ENCODE measurements at places on chromosomes 7 and 10.

DNA sequence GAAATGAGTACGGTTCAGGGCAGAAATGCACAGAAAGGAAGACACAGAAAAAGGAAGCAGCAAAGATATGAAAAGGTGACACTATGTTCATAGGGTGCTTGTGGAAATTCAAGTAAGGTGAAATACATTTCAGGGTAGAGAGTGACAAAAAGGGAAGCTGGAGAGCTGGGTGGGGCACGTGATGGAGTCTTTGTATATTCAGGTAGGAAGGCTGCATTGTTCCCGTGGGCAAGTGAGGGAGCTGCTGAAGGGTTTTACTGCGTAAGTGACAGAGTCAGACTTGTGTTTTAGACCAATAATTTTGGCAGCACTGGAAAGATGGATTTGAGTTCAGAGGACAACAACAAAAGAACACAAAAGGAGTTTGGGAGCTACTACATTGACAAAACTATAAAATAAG, 35.3 kb upstream of the ANK3 start:
- no peak for DNase-seq

DNA sequence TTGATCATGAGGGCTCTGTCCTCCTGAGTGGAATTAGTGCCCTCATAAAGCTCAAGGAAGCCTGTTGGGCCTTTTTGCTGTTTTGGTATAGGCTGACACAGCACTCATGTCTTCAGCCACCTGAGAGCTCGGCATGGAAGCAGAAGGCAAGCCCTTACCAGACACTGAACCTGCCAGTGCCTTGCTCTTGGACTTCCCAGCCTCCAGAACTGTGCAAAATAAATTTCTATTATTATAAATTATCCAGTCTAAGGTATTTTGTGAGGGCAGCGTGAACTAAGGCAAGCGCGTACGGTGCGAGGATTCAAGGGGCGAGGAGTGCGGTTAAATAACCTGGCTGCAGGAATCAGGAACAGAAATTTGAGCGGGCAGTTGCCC, 281.5 kb upstream of the LYZL1 start:
- no peak for DNase-seq

GRCh38 chr7:143413123-143413522, 4.5 kb upstream of the EPHA1 start:
- DNase-seq, result no peak

GRCh38 chr7:42020061-42020460, 216.9 kb downstream of the GLI3 start:
- no peak for DNase-seq

DNA sequence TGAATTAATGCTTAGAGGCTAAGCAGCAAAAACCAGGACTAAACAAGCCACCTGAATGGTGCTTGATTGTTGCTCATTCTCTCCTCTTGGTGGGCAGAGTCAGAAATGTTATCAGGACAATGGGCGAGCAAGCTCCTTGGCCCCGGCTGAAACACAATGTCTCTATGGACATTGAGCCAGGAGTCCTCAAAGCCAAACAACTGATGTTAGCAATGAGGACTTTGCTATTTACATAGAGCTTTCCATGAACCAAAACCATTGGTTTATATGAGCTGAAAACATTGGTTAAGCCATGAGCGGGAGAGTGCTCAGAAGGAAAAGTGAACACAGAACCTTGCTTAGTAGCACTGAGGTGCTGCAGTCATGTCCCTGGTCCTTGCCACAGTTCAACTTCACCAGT, 21.5 kb upstream of the NPVF start:
- no peak for DNase-seq

GRCh38 chr10:93876381-93876780, 17.4 kb upstream of the SLC35G1 start:
- DNase-seq, result no peak

DNA sequence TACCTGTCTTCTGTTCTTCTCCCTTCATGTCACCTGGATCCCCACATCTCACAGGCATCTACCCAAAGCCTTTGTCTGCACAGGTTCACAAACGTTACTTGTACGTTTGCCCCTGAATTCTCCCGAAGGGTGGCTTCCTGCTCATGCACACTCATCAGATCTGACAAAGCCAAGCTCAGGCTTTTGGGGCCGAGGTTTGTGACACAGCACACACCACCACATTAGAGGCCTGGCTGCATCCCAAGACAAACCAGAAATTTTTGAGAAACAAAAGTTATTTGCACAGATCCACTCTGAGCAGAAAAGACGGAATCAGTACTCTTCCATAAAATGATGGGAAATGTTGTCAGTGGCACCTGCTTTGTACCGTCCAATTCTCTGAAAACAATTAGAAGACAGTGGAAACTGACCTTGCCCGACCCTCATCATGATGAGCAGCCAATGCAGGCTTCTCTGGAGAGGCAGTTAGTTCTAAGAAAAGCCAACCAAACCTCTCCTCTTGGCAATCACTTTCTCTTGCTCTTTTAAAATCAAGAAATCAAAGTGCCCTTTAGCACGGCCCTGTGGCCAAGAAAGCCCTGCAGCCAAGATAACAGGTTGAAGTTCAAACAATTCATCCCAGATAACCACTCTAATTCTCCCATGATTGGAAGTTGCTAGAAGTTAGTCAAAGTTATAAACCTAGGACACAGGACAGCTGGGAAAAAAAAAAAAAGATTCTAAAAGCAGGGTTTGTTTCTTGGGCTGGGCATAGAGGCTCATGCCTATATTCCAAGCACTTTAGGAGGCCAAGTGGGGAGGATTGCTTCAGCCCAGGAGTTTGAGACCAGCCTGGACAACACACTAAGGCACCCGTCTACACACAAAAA, 13.6 kb upstream of the SVIL start:
- DNase-seq, result peak; percentile 18

GRCh38 chr10:88974446-88975376, 15.9 kb upstream of the FAS start:
- peak; percentile 52 for DNase-seq

- no peak for DNase-seq
These were observed 206.2 kb downstream of the VTI1A start for GRCh38 chr10:112653215-112653614.

- DNase-seq, result peak; percentile 38
These were observed 551 bp downstream of the WASL start for GRCh38 chr7:123748171-123748733.

DNA sequence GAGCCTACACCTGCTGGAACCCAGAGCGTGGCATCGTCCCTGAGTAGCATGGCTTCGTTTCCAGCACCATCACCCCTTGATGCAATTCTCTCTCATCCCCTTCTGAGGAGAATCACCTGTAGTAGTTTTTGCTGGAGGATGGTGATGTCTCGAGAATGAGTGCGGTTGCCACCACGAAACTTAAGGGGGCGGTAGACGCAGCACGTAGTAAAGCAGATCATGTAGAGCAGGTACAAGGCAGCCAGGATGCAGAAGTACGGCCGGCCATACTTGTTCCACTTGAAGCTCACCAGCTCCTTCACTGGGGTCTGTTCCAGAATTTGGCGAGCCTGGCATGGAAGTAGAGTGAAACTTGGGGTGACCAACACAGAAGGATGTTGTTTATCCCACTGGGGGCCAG, 8.1 kb downstream of the TRPV5 start:
- no peak for DNase-seq

- no peak for DNase-seq
These were observed 3.2 kb downstream of the HHEX start for GRCh38 chr10:92692697-92693533.

DNA sequence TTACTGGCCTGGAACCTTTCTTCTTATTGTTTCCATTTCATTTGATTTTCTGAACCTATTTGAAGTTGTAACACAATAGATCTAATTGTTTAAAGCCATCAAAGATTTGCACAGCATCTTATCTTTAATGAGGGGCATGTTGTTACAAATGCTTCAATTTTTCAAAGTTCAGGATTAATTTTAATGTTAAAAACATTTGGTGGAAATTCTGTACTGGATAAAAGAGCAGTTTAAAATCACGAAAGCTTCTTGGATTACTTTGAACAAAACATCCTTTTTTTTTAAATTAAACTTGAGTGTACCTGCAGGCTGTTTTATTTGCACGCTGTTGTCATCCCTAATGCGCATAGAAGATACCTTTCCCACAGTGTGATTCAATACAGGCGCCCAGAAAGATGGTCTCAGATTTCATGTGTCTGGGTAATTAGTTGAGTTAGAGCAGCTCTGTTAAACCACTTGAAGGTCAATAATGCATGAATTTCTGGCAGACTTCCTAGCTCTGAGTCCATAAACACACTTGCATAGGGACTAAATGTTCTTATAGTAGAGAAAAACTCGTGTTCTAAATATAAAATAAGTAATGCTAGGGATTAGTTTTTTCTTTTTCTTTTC, 29.3 kb upstream of the DDX50 start:
- no peak for DNase-seq

GRCh38 chr7:122300956-122301833, 3.4 kb downstream of the FEZF1 start:
- DNase-seq, result no peak

- no peak for DNase-seq
These were observed 221.6 kb downstream of the TMEM178B start for GRCh38 chr7:141295367-141295895.

- DNase-seq, result no peak
These were observed 532.4 kb upstream of the ANKRD30A start for GRCh38 chr10:36592964-36593363.

GRCh38 chr7:124550036-124550435, 215.6 kb downstream of the GPR37 start:
- DNase-seq, result no peak

GRCh38 chr10:71372882-71373495, 23.7 kb upstream of the CDH23 start:
- DNase-seq, result no peak

GRCh38 chr7:67346126-67346525, 349.5 kb downstream of the TYW1 start:
- DNase-seq, result no peak

GRCh38 chr7:51929818-51930217, 613.2 kb upstream of the COBL start:
- DNase-seq, result no peak

DNA sequence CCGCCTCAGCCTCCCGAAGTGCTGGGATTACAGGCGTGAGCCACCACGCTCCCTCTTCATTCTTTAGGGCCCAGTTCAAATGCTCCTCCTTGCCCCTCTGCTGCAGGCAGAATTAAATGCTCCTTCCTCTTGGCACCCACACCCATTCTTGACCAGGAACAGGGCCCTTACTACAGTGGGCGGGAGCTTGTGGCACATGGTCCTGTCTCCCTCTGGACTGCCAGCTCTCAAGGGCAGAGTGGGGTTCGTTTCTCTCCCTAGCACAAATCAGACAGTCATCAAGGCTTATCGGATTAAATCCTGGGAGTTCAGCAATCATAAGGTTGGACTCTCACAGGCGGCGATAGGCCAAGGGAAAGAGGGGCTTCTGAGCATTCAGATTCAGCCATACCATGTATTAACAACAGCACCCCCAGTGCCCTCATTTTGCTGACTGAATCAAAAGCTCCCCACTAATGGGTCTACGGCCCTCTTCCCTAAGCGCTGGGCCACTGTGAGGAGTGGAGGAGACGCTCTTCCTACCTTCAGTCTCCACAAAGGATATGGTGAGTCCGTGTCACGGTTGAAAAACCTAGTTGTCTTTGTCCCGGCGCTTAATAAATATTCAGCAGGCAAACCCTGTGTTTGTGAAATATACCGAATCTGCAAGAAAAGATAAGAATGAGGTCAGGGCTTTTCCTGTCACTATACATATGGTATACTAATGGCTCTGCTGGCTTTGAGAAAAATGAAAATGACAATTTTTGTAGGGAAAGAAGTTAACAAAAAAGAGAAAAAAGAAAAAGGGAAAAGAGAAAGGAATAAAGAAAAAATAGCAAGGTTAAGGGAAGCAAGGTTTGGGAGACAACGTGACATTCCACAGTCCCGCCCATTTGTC, 107.4 kb downstream of the CLEC2L start:
- no peak for DNase-seq

DNA sequence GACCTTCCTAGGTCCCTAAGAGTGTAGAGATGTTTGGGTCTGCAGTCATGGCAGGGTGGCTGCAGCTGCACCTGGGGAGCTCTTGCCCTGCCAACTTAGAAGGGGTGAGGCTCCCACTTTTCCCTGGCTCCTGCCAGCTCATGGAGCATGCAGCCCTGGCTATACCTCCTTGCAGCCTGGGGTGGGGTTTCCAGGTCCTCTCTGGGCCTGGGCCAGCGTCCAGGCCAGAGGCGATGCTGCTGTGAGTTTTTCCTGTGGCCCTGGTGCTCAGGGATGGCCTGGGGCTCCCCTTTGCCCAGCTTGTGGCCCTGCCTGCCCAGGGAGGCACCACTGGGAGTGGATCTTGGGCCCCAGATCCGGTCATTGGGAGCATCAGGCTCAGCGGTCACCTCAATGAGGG, 109.8 kb upstream of the FAM180A start:
- no peak for DNase-seq

- no peak for DNase-seq
These were observed 26.7 kb downstream of the SHH start for GRCh38 chr7:155785536-155785935.

GRCh38 chr10:75967491-75967890, 536.1 kb downstream of the LRMDA start:
- no peak for DNase-seq

DNA sequence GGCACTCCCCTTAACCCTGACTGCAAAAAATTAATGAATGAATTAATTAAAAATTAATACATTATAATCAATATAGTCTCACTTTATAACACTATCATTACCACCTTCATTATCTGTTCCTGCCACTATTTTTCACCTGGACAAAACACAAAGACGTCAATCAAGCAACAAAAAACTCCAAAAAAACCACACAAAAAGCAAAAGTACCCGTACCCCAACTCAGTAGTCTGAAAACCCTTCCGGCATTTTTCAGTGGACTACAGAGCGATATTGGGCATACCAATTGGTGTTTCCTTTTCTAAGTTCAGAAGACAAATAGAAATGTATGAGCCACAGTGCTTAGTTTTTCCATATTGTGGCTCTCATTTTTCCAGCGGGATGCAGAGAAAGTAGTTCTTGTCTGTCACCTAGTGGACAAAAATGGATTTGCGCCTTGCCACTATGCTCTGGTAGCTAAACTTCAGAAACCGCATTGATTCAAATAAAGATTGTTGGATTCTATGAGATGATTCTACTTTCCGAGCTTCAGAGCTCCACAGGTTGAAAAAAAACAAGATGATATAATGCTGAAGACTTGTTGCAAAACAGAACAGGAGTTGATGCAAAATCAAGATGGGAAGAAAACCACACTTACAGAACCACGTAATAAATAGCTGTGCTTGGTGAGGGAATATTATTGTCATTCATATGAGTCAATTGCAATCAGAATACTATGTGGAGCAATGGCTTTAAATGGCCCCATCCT, 50.6 kb upstream of the ITGB1 start:
- peak; percentile 80 for DNase-seq

DNA sequence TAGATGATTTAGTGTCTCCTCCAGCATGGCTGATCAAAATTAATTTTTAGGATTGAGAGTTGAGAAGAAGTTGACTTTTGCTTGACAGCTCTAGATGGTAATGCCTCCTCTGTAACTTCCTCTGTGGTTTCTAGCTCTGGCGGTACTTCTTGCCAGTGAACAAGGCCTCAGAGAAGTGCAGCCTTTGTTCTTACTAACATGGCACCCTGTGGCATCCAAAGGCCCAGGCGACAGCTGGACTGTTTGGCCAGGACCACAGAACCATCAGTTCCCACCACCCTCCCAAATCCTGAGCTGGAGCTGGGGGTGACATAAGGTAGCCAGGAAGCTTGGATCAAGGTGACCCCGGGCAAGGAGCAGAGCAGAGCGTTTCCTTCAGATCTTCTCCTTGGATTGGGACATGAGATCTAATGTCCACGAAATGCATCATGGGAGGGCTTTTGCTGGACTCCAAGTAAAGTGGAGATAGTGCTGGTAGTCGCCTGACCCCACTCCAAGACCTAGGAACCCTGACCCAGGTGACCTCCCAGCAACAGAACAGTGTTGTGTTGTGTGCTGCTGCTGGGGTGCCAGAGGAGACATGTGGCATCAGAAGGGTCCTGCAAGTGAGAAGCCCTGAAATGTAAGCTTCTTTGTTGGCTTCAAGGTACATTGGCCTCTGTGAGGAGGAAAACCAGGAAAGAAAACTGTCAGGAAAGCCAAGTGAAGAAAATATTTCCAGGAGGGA, 41.8 kb downstream of the APBB1IP start:
- DNase-seq, result peak; percentile 74
